ENCODE measurements at places on chromosomes 4 and X.
A peak's percentile ranks its signal among the peaks of the same experiment; 100 is the strongest.

DNA sequence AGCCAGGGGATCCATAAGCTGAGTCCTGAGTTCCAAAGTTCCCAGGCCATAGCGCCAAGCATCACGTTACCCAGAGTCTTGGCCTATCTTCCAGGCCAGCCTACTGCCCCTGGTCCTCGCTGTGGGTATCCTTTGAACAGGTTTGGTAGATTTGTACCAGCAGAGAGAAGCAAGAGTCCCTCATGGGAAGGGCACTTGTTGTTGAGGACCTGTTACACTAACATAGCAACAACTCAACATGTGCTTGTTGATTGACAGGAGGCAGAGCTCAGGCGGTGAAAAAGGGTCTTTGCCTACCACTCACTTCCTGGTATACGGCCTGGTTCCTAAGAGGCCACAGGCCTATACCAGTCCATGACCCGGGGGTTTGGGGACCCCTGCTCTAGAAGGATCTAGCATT is 138.4 kb downstream of the RASL11B start:
- no peak for DNase-seq

- no peak for DNase-seq
Observed at GRCh38 chrX:16839219-16839851, 30.8 kb downstream of the RBBP7 start.

DNA sequence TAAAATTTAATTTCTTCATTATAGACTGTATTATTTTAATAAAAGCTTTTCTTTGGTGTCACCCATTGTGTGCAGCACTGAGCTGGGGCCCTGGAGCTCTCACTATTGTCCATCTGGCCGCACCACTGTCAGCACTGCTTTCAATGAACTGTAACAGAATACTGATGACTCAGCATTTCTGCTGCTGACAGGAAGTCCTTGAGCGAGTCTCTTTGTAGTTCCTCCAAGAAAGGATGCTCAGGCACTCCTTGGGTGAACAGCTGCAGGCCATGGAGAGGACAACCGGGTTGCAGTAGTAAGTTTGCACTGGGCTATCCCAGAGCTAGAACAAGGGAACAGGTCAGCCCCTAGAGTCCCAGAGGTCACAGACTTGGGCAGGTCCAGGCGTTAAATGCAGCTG is 81.6 kb downstream of the SORBS2 start:
- DNase-seq, result no peak

- peak; percentile 18 for DNase-seq
Observed at GRCh38 chr4:2069986-2070385, 10.9 kb downstream of the NAT8L start.

GRCh38 chr4:183356173-183356830 is 34.1 kb upstream of the CLDN24 start:
- DNase-seq, result no peak

DNA sequence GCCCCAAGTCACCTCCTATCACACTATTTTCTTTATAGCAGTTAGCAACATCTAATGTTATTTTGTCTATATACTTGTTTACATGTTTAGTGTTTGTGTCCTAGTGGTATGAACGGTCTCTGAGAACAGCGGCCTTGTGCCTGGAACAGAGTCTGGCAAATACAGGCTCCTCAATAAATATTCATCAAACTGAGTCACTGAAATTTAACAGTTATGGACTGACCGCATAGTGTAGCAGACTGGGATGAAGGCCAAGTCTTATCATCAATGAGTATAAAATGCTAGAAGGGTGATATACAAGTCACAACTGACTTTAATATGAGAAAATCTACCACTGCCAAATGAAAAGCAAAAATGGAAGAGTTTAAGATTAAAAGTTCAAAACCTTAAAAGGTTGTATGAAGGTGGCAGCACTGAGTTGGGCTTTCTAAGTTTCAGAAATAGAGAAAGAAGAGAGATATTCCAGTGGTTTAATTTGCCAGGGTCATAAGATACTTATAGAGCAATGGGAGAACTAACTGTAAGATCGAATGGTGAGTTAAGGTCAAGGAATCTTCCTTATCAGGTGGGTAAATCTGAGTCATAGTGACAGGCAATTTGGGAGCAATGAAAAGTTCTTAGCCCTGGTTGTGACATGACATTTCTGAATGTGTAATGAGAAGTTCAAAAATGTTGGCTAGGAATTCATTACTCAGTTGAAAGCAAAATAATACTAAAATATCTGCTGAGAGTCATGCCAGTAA is 34.9 kb downstream of the ELOVL6 start:
- no peak for DNase-seq

DNA sequence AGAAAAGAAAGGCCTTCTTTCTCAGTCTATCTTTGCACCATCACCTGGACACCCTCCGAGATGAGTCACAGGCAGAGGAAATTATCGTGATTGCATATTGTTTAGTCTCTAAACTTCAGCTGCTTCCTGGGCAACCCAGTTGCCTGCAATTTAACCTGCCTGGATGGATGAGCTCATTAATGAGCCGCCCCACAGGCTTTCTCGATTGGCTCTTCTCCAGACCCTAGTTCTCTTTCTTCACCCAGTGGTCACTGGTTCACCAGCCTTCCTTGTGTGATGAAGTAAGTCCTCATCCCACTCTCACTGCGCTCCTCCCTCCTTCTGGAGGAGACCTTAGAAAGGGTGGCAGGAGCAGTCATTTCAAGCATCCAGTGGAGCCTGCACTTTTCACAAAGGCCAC is 94.4 kb downstream of the SOWAHB start:
- DNase-seq, result no peak

DNA sequence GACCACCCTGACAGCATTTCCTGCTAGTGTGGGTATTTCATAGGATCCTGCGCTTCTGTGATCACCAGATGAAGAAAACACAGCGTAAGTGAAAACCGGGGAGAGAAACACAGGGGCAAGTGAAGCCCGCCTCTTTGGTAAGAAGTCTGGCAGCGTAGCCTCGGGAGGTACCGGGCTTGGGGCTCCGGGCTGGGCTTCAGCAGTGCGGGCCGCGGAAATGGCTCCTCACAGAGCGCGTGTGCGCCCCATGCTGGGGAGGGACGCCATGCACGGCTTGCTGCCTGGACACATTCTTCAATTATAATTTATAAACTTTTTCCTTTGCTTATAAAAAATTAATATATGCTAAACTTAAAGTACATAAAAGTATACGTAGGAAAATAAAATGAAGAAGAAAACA is 151.5 kb downstream of the AFAP1 start:
- no peak for DNase-seq

DNA sequence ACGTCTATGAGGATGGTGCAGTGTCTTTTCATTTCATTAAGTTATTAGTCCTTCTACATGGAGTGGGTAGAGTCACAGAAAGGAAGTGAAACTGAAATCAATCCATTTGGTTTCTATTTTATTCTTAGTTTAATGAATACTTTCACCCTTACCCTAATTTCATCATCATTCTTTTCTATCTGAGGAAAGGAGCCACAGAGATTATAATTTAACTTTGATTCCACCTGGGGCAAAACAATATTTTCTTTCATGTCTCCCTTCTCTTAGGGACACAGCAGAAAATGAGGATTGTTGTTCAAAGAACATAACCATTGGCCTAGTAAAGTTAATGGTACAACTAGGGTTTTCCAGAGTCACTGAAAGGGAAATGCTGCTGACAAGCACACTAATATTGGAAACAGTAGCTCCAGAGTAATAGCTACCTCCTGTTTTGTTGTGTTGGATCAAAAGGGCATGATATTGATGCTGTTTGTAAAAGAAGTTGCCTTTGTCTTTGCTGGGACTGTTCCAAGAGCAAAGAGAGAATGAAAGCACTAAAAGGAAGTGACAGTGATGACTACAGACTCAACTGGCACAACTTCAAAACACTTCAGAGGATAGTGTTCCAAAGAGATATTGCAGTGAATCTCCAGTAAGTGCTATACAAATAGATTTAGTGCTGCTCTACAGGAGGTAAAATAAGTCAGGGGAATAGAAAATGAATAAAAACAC is 247.1 kb upstream of the PITX2 start:
- DNase-seq, result no peak

DNA sequence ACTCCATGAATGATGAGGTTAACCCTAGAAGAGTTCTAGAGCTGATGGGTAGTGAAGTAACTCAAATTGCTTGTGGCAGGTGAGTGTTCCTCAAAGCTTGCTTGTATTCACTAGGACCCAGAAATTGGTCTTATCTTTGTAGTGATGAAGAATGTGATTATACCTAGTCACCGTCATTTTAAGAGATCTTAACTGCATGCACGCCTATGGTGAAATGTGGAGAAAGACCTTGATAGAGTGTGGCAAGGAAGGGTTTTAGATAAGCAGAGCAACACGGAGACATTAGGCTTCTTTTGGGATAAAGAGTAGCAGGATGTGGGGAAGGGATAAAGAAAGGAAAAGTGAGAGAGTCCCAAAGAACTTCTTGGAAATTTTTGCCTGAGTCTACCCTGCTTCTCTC is 42.4 kb downstream of the NAP1L5 start:
- no peak for DNase-seq

GRCh38 chrX:18769812-18770573 is 62.5 kb downstream of the PPEF1 start:
- no peak for DNase-seq

- DNase-seq, result no peak
Observed at GRCh38 chrX:106484233-106484632, 127.5 kb upstream of the RADX start.

DNA sequence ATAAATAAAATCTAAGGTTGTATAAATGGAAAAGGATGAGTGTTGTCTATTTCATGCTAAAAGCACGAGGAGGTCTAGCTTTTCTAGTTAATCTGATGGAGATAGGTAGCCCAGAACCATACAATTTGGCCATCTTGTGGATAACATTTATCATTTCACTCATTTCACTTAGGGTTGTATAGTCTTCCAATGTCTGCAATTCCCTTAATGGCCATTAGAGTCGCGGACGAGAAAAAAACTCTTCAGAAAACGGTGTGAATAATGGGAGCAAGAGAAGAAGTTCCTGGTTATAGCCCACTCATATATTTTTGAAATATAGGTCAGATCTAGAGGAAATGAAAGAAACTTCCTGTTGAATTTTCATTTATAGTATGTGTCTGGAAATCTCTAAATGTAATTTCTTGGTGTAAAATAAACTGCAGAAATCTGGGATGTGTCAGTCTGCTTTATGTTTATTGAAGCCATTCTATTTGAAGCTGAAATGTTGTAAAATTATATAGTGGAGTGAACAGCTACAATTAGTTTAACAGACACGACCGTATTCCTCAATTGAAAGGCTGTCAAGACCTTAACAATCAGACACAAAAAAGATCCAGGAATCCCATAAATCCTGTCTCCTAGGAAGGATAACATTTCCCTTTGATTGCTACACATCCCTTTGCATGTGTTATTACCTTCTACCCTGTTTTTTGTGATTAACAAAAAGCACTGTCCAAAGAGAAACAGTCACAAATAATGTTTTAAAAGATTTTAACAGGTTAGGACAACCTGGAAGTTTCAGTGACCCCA is 47.7 kb upstream of the MGST2 start:
- DNase-seq, result no peak

GRCh38 chr4:42083816-42084215 is 68.6 kb downstream of the BEND4 start:
- DNase-seq, result no peak

GRCh38 chr4:175431694-175432093 is 380.4 kb downstream of the GPM6A start:
- no peak for DNase-seq

GRCh38 chrX:86171366-86171765 is 23.1 kb downstream of the DACH2 start:
- no peak for DNase-seq

GRCh38 chrX:151397741-151398070 is 700 bp downstream of the VMA21 start:
- no peak for DNase-seq

GRCh38 chr4:41427306-41427882 is 110.6 kb upstream of the LIMCH1 start:
- no peak for DNase-seq

GRCh38 chr4:80732010-80732409 is 298.5 kb upstream of the BMP3 start:
- DNase-seq, result no peak

GRCh38 chr4:139416073-139416673 is 37.7 kb upstream of the RAB33B start:
- no peak for DNase-seq

DNA sequence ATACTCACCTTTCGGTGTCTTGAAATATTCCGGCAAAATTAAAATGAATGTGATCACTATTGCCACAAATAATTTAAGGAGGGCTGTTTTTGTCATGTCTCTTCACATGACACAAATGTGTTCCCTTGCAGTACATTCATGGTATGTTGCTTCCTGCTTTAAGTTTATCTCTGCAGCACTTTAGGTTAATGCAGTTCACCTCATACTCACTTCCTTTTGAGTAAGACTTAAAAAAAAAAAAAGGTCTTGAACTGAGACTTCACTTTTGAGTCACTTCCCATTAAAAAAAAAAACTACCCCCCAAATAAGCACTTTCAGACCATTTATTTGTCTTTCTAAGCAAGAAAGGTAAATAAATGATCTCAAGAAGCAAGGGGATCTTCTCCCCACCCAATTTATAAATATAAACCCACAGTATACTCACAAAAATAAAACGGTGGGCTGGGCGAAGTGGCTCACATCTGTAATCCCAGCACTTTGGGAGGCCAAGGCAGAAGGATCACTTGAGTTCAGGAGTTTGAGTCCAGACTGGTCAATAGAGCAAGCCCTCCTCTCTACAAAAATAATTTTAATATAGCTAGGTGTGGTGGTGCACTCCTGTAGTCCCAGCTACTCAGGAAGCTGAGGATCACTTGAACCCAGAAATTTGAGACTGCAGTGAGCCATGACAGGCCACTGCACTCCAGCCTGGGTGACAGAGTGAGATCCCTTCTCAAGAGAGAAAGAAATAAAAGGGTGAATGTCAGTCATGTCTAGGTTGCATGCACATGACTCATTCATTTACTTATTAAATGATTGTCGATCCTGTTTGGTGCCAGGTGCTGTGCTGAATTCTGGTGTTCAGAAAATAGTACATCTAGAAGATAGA is at the start of gene TMEM156:
Gene TMEM156 (minus strand): TSS at position 192 of the 868 bp plus-strand sequence. CDS start 96 bp downstream, at position 96.
- DNase-seq, result no peak

DNA sequence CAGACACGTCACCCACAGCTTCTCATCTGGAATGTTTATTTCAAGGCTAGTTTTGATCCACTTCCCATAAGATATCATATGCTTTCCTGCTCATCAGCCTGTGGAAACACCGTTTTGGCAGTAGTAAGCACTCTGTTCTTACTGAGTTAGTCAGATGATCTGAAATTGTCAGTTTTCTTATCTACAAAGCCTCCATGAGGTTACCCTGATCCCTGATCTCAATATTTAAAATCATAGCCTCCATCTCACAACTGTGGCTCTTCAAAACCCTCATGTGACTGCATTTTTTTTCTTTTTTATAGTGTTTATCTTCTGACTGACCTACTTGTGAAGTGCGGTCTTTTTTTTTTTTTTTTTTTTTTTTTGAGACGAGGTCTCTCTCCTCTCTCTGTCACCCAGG is 22.7 kb downstream of the BST1 start:
- no peak for DNase-seq

Measured in dorsolateral prefrontal cortex (tissue), 122 donors.